Posterior vena cava (tissue), 2 donors: ENCODE measurements at places on chromosomes 7 and 10. TPM values are rescaled to one million over a fixed set of nuclear protein-coding genes. Genes with fewer than 3 reads are reported as not detected.

DNA sequence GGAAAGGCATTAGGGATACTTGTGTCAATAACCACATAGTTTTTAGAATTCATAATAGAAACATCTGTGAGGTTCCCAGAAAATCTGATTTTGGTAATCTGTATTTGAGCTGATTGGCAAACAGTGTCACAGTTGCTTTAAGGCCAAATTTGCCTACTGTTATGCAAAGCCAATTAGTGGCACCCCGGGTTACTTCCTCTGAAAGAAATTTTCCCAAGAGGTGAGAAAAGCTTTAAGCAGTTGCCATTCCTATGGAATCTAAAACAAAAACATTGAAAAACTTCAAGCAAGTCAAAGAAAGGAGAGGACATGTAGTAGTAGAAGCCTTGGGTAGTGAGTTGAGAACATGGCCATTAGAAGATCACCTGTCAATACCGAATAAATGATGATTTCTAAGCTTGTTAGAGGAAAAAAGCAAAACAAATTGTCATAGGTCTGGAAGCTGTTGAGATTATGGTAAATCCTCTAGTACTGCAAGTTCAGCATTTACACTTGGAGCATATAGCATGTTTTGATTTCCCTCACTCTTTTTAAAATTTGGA, 176.8 kb downstream of the TWIST1 start:
- DNase-seq: no peak

GRCh38 chr10:49408519-49409306, 12.8 kb upstream of the DRGX start:
- no peak for DNase-seq

GRCh38 chr7:18317941-18318340, 177.6 kb upstream of the HDAC9 start:
- DNase-seq: no peak

DNA sequence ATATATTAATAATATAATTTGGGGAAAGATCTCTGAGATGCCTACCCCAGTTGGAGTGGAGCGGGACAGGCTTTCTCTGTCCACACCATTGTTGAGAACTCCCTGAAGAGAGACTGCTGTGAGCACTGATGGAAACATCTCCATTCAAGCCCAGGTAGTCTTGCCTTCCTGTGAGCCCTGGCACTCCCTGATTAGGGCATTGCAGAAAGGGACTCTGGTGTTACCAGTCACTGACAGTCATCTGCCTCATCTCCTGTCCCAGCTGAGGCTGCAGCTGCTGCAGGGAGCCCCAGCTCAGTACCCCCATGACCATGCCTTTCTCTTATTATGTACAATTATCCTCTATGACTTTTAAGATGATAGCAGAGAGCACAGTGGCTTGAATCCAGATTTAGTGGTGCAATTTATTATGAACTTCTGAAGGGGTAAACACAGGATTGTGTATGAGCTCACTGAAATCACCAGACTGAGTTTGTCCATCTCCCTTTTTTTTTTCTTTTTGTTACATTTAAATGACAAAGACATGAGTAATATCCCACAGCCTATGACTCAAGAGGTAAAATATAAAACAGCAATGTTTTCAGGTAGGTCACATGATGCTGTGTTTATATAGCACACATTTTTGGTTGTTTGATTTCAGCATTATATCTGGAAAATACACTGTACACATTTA, 236.9 kb downstream of the SLC25A13 start:
- DNase-seq: no peak

The C10orf62 gene
- 0.46 TPM for total RNA-seq
